ENCODE measurements at places on chromosomes 7 and 10.

DNA sequence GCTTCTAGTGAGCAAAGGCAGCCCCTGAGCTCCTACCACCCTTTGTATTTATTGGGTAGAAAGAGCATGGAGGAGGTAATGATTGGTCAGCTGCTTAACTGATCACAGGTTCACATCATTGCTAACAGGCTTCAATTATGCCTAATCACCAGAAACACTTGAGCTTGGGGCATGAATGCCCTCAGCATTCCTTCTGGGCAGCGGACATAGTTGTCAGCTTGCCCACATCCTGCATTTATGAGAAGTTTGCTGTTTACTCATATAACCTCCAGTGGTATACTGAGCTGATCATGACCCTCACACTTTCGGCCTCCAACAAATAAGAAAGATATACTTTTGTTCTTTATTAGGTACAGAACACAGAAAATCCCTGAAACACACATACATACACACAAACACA, 140.3 kb upstream of the ODAD2 start:
- DNase-seq = peak; percentile 11

DNA sequence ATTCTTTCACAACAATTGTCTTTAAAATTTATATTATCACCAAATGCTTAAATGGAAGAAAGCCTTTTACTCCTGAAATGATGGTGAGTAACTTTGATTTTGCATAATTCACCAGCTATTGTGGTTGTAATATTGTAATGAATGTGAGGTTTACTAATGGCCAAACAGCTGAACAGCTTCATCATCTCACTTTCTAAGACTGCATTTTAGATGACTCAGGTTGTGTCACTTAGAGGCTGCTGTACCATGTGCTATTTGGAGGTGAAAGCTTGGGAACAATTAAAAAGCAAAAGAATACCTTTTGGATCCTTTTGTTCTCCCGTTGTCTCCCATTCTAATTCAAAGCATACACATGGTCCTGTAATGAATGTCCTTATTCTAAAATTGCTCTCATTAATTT, 604.0 kb upstream of the PFKP start:
- DNase-seq = no peak

GRCh38 chr10:35924759-35925158, 282.7 kb upstream of the FZD8 start:
- no peak for DNase-seq

DNA sequence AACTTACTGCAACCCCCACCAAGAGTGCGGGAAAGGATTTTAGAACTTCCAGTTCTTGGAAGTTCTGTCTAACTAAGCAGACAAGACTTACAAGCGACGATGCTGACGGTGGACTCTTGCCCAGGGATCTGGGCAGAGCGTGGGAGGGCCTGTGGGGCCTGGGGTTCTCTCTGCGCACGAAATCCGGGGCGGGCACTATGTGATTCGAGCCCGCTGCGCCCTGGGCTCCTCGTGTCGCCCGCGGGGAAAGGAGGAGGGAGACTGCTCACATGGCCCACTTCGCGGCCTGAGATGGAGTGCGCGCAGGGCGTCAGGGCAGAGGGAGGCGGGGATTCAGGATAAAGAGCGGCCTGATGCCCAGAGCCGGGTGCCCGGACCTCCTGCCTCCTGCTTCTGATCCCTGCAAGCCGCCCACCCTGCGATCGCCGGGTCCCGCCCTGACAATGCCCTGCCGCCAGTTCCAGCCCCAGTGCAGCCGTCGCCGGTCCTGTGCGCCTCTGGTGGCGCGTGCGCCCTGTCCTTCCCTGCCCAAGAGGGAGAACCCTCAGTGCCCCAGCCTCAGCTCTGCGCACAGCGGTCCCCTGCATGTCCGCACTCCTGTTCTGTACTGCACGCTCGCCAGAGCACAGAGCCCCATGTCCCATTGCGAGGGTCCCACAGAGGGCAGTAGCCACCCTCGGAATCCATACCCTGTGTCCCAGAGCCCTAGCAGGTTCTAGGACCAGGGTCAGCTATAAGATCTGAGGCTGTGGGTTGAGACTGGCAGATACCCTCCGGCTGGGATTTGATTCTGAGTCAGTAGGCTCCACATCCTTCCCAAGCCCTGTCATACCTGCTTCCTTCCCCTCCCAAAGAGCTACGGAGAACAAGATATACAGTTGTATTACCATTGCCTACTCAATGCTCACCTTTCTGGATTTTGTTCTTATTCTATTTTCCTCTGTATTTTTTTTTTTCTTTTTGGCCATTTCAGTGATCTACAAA, 99.4 kb upstream of the TMEM106B start:
- DNase-seq = peak; percentile 13

GRCh38 chr10:34715511-34716187, 99.4 kb downstream of the PARD3 start:
- no peak for DNase-seq

DNA sequence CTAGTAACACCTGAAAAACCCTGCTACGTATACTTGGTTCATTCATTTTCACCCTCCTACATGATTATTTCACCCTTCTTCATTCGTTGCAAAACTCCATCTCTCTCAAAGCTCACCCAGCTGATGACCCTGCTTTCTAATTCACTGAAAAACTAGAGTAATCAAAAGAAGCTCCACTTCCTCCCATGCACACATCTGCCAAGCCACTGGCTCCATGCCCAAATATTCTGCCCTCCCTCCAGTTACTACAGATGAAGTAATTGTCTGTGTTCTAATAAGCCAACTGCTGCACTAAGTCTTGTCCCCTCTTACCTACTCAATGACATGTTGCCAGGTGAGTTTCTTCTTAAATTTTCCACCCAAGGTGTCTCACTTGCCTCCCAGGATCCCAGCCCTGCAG, 96.9 kb upstream of the CCDC71L start:
- DNase-seq = no peak

DNA sequence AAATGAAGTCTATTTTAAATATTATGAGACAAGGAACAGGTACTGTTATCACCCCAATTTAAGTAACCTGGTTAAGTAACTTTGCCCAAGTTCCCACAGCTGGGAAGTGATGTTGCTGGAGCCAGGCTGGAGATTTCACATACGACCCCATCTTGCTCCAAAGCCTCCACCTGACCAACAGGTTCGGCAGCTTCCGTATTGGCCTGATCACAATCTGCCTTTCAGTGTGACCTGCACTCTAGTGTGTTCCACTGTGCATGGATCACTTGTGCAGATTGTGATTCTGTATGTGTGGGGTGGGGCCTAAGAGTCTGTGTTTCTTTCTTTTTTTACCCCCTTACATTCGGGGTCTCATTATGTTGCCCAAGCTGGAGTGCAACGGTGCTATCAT, 66.1 kb downstream of the PRTFDC1 start:
- no peak for DNase-seq

Measured in SK-MEL-5 (cell line).